ENCODE measurements at places on chromosomes 12 and 14.

DNA sequence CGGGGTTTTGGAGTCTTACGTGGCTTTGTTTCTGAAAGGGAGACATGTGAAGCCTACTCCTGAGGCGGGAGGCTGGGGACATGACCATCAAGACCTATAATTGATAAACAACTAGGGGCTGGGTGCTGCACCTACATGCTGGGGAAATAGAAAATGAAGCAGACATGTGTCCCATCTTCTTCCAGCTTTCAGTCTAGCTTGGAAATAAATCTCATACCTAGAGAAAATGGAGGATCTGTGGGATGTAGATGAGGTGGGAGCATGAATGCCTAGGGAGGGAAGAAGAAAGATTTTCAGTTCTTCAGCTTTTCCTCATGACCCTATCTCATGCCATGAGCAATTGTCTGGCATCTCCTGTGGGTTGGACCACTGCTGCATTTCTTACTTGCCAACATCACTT is 22.1 kb downstream of the EMP1 start:
- DNase-seq: peak; percentile 43

DNA sequence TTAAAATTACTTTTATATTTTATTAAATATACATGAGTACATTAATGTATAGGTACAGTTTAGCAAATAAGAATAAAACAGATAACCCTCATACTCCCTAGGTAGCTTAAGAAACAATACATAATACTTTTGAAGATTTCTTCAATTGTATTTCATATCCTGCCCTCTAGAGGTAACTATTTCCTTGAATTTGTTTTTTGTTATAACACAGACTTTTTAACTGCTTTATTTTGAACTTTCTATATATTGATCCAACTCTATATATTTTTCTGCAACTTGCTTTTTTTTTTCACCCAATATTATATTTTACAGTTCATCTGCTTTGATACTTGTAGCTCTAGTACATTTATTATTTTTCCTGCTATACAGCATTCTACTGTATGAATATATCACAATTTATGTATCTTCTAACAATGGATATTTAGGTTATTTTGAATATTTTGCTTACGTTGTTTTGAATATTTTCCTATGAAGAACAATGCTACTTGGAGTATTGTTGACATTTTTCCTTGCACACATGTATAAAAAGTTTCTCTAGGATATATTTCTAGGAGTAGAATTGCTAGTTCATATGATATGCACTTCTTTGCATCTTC is 72.8 kb upstream of the ABCD2 start:
- DNase-seq: peak; percentile 32

- peak; percentile 77 for DNase-seq
These were observed 35.4 kb upstream of the TMEM179 start for GRCh38 chr14:104639885-104640548.

DNA sequence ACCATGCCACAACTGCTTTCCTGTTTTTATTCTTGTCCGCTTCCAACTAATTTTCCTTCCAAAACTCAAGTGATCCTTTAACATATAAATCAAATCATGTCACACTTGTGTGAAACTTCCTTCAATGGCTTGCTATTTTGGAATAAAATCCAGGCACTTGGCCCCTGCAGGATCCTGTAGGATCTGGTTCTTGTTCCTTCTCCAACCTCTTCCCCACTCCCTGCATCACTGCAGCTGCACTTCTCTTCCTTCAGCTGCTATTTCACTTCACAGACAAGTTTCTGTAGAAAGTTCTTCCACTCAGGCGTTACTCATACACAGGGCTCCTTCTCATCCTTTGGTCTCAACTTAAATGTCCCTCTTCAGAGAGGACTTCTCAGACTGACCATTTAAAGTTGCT is 239.7 kb upstream of the BTG1 start:
- DNase-seq: no peak

DNA sequence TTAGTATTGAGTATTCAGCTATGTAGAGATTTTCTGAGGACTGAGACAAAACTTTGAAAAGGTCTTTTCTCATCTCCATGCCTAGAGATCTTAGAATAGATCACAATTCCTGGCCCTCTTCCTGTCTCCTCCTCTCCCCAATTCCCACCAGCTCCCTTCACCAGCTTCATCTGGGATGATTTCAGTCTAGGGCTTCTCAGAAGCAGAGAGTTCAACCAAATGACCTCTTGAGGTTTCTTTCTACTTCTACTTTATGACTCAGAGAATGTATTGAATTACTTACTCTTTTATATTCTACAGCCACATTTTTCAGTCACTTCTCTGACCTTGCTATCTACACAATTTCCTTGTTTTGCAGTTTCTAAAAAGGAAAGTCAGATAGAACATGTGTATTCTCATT is 19.4 kb upstream of the SNX6 start:
- DNase-seq: peak; percentile 86

DNA sequence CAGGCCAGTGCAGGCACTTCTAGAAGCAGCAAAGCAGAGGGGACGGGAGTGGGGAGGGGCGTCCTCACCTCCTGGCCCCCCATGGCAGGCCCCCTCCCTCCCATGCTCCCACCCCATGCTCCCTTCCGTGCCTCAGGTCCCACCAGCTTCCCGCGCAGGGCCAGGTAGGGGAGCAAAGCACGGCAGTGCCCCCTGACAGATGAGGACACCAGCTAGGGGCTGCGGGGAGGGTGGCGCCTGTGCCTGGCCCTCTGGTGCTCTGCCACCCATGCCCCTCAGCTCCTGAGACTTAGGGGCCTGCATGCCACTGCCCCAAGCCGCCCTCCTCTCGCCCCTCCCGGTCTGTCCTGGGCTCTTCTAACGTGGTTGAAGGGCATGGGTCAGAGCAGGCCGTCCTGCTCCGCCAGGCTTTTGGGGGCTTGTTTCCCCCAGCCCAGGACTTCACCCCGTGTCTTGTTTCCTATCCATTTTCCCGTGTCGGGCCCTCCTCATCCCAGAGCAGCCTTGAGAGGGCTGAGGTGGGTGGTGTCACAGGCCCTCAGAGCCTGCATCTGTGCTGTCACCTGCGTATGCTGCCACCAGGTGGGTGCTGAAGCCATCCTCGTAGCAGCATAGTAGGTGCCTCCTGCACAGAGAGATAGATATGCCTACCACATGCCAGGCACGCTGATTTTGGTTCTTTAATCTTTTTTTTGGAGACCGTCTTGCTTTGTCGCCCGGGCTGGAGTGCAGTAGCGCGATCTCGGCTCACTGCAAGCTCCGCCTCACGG is 10.2 kb downstream of the TRMT61A start:
- no peak for DNase-seq

DNA sequence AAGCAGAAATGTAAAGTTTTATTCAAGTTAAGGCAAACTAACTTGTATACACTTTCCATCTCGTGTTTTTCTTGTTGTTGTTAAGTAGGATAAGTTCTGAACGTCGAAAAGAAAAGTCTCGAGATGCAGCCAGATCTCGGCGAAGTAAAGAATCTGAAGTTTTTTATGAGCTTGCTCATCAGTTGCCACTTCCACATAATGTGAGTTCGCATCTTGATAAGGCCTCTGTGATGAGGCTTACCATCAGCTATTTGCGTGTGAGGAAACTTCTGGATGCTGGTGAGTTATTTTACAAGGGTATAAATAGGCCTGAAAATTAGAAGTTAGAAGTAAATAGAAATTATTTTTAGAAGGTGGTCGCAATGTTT is 25.0 kb downstream of the HIF1A start:
- DNase-seq: peak; percentile 46

- no peak for DNase-seq
These were observed 40.8 kb downstream of the GALNT16 start for GRCh38 chr14:69300601-69301221.

DNA sequence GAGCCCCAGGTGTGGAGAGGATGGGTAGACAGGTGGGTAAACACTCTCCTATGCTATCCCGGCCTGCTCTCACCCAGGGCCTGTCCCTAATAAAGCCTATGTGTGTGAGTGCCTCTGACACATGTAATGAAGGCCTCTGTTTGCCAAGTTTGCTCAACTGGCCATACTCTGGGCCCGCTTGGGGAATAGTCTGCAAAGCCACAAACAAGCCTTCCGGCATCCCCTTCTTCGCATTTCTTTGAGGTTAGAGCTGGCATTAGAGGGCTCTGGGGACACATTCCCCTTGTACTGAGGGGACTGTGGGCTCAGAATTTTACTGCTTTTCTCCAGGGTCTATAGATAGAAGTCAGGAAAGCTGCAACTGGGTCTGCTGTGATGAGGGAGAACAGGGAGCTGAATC is 240.5 kb downstream of the C12orf75 start:
- DNase-seq: no peak

- no peak for DNase-seq
These were observed 17.7 kb upstream of the TMEM30B start for GRCh38 chr14:61298824-61299223.

- DNase-seq: no peak
These were observed 88.7 kb downstream of the LLPH start for GRCh38 chr12:66041651-66042363.

- peak; percentile 95 for DNase-seq
These were observed 22.7 kb downstream of the CLIP1 start for GRCh38 chr12:122399592-122400373.

GRCh38 chr12:120292661-120293531 is at the start of gene RNU4-1:
RNU4-1 (minus strand) TSS chr12:120293237.
- peak; percentile 93 for DNase-seq

- DNase-seq: peak; percentile 63
These were observed 5.2 kb downstream of the RNASE7 start for GRCh38 chr14:21047378-21047781.

DNA sequence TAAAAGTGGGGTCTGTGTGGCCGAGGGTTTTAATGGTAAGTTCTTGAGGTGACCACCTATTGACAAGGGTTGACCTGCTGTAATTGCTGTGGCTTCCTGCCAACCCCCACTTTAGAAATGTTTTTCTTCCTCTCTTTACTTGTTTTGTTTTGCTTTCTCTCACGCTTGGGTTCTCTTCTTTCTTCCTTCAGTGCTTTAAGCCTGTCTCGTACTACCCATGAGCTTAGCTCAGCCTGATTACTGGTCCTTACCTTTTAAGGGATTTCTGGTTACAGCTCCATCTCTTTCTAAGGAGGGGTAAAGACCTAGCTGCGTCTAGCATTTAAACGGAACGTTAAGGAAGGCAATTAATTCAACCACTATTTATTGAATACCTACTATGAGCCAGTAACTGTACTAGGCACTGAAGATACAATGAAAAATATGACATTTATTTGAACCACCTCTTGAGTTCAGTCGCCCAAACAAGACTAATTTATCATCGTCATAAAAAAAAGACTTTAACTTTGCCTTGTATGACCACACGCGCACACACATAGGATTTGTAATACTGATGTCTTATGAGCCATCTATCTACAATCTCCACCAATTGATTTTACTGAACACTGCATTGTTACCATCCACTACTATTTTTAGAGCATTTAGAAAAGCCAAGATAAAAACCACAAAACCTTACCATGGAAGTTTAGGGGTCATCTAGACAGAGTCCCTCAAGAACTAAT is 888 bp upstream of the PPP1R12A start:
- peak; percentile 51 for DNase-seq

GRCh38 chr14:55762595-55763232 is 182.7 kb downstream of the KTN1 start:
- no peak for DNase-seq

DNA sequence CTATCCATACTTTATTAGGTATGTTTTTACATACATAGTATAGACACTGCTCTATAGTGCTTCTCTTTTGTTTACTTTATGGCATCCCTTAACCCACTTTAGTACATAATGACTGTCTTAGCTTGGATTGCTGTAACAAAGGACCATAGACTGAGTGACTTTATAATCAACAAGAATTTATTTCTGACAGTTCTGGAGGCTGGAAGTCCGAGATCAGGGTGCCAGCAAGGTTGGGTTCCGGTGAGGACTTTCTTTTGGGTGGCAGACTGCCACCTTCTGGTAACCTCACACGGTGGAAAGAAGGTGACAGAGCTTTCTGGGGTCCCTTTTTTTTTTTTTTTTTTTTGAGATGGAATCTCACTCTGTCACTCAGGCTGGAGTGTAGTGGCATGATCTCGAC is 48.6 kb upstream of the PPM1H start:
- no peak for DNase-seq

DNA sequence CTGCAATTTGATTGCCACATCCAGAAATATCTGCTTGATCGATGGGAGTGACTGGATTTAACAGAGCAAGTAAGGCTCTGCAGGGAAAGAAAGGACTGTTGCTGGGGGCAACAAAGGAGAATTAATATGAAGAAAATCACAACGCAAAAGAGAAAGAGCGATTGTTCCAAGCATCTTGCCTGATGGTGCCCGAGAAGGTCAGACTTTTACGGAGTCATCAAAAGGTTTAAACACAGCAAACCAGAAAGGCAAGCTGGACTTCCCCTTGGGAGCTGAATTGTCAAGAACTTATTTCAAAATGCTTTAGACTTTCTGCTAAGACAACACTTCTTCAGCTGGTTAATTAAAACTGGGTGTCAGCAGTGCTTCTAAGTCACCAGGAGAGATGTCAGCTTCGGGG is 791.5 kb downstream of the MED13L start:
- DNase-seq: no peak

GRCh38 chr12:92553389-92553788 is 149.4 kb upstream of the PLEKHG7 start:
- no peak for DNase-seq

GRCh38 chr14:101961011-101961721 is 3.2 kb upstream of the DYNC1H1 start:
- peak; percentile 89 for DNase-seq

GRCh38 chr12:102990419-102990818 is 32.9 kb downstream of the ASCL1 start:
- no peak for DNase-seq

DNA sequence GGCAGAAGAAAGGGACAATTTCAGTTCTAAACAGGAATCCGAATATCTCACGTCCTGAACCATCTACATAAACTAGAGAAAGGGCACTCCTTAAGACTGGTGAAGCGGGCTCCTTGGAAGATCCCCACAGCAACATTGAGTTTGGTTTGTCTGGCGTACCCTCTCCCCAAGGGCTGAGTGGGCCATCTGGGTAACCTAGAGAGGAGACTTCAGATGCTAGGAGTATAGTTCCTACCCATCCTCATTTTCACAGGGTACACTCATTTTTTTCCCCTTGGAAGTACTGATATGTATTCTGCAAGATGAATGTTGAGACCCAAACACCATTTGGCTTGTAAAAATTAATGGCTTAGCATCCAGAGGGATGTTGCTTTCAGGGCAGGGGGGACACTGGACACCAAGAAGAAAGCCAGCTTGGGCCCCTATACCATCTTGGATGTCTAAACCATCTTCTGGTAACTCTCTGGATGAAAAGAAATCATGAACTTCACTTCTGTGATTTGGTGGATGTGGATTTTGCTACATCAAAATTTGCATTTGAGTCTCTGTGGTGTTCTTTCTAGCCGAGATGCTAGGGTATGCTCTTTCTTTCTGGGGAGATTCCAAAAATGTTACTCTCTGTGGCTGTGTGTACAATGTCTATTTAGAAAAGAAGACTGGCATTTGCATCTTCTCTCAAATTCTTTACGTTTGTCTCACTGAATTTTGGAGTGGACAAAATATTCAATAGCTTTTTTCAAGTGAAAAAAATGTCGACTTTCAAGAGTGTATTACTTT is 97.7 kb downstream of the ETV6 start:
- no peak for DNase-seq

DNA sequence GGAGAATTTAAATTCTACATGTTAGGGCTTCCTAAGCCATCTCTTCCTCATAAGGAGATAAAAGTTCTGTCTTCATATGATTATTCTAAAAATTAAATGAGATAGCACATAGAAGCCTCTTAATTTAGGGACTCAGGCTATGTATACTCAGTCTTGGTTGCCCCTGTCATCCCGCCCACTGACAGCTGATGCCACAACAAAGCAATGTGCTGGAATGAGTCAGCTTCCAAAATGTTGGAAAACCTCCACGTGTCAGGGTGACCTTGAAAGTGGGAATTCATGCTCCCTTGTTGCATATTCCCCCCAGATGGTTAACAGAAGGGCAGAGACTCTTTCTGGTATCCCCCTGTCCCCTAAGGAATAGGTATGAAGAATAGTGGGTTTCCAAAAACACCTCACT is 238.0 kb upstream of the DDHD1 start:
- peak; percentile 87 for DNase-seq

All from GM23248 (cell line).